ENCODE measurements at places on chromosomes 16 and 17. TPM values are rescaled to one million over a fixed set of nuclear protein-coding genes. Genes with fewer than 3 reads are reported as not detected.

The CLEC3A gene
- not detected for total RNA-seq

The ALOX12B gene
- total RNA-seq, result not detected

The IL21R gene
- total RNA-seq, result 0.42 TPM

The TP53TG3 gene
- total RNA-seq, result not detected

The ZG16 gene
- 2.7 TPM for total RNA-seq

The CTRB2 gene
- 0.33 TPM for total RNA-seq

The GAST gene
- total RNA-seq, result not detected

The TBC1D3G gene
- total RNA-seq, result not detected

The METTL22 gene
- 13.6 TPM for total RNA-seq

The HSBP1 gene
- total RNA-seq, result 5.1 TPM

The FADS6 gene
- 7.1 TPM for total RNA-seq

The RPH3AL gene
- total RNA-seq, result 8.5 TPM

The AATK gene
- total RNA-seq, result 2.3 TPM

The ITGAL gene
- 11.8 TPM for total RNA-seq

The KRTAP16-1 gene
- total RNA-seq, result not detected

The NPIPB4 gene
- 49.4 TPM for total RNA-seq

The KRTAP2-3 gene
- not detected for total RNA-seq

The CDRT15L2 gene
- not detected for total RNA-seq

The DOC2A gene
- total RNA-seq, result not detected

The KRT33B gene
- total RNA-seq, result not detected

The ATXN2L gene
- 40.7 TPM for total RNA-seq

The CSH2 gene
- not detected for total RNA-seq

The SLC16A13 gene
- total RNA-seq, result 2.3 TPM

The KRTAP1-1 gene
- total RNA-seq, result not detected

All from liver (tissue), 10 donors.